ENCODE measurements at places on chromosomes 7 and 10.

GRCh38 chr10:44310762-44311562 is 73.9 kb downstream of the CXCL12 start:
- DNase-seq: peak; percentile 90

- no peak for DNase-seq
These were observed 131.8 kb upstream of the WDR11 start for GRCh38 chr10:120719333-120719732.

DNA sequence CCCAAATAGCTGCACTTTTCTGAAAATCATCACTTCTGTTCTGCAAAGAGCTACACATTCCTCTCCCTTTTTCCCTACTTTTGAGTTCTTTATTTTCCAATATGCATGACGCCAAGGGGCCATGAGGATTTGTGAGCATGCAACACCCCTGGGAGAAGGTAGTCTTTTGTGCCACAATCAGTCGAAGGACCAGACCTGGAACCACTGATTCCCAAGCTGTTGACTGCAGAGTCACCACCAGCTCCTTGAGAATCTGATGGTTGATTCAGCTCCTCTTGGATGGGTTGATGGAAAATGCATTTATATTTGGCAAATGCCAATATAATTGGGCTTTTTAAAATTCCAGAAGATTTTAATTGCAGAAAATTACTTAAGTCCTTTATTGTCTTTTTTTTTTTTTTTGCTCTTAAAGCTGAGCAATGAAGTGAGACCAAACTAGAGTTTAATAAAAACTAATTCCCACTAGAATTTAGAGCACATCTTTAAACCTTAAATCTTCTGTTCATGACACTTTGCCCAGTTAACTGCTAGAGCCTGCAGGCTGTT is 554.1 kb downstream of the TNS3 start:
- no peak for DNase-seq

DNA sequence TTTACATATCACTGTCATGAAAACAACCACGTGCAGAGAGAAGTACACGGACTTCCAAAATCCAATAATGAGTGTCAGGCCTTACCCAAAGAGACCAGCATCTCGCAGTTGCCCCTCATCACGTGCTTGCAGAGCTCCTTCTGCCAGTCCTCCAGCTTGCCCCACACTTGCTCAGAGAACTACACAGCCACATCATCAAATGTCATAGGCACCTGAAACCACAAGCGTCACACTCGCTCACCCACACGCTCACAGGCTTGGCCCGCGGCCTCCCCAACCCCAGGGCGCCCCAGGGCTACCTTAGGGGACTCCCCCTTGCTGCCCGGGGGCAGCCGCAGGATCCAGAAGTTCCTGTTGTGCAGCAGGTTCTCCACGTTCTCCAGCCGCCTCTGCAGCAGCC is 123.4 kb upstream of the ZNF746 start:
- DNase-seq: no peak

DNA sequence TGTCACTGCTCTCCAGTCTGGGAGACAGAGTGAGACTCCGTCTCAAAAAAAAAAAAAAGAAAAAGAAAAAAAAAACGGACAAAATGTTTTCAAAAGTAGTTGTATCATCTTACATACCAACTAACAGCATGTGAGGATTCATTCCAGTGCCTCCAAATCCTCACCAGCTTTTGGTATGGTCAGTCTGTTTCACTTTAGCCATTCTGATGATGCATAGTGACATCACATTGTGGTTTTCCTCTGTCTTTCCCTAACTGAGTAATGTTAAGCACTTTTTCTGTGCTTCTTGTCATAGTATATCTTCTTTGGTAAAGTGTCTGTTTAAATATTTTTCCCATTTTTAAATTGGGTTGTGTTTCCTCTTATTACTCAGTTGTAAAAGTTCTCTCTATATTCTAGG is 251.4 kb upstream of the CTBP2 start:
- DNase-seq: no peak

- no peak for DNase-seq
These were observed 71.9 kb downstream of the WAC start for GRCh38 chr10:28604567-28605536.

DNA sequence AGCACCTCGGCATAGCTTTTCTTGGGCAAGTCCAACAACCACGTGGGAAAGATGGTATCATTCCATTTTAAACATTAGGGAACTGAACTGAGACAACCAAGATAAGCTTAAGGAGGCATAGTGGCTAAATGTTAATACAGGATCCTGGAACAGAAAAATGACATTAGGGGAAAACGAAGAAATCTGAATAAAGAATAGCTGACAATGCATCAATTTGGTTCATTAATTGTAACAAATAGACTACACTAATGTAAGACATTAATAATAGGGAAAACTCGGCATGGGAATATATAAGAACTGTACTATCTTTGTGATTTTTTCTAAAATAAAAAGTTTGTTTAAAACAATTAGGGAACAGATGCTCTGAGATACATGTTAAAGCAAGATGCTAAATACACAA is 165.4 kb downstream of the JAZF1 start:
- DNase-seq: no peak

- DNase-seq: no peak
These were observed 17.6 kb upstream of the VSIR start for GRCh38 chr10:71790749-71791440.

DNA sequence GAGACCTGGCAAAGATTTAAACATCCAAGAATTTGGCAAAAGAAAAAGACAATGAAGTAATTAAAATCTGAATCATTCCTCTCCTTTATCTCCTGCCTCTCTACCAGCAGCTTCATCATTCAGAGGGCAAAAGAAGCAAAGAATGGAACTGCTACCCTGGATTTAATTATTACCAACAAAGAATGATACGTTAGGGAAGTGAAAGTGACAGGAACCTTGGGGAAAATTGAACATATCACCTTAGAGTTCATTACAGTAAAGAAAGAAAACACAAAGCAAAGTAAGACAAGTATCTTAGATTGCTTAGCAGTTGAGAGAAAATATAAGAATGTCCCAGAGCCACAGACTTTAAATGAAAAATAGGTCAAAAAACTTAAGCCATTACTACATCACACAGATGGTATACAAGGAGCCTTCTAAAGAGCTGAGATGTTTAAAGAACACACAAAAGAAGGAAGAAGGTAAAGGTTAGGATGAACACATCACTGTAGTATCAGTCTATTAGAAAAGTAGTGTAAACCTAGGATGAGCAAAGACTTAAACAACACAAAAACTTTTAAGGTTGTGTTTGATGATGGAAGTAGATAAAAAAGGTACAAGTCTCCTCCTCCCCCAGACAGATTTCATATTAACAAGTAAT is 17.5 kb downstream of the CTNNA3 start:
- DNase-seq: no peak

DNA sequence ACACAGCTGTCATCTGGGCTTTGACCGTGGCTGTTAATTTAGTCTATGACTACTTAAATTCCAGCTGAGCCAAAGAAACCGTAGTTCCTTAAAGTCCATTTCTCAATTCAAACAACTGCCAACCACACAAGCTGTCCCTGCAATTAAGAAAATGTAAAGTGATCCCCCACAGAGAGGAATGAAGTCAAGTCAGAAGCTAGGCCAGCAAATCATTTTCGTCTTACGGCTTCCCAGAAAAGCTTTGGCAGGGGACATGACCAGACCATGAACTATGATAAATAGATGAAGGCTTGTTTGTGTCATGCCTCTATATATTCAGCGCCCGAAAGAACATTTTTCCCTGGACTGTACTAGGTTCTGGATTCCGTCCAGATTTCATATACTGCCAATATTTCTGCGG is 54.6 kb downstream of the HACD1 start:
- DNase-seq: no peak

GRCh38 chr10:129522041-129522585 is 55.1 kb downstream of the MGMT start:
- DNase-seq: no peak

- peak; percentile 58 for DNase-seq
These were observed 114.9 kb downstream of the IPMK start for GRCh38 chr10:58152673-58153263.

GRCh38 chr7:108249453-108249852 is 119.3 kb upstream of the LAMB4 start:
- no peak for DNase-seq

DNA sequence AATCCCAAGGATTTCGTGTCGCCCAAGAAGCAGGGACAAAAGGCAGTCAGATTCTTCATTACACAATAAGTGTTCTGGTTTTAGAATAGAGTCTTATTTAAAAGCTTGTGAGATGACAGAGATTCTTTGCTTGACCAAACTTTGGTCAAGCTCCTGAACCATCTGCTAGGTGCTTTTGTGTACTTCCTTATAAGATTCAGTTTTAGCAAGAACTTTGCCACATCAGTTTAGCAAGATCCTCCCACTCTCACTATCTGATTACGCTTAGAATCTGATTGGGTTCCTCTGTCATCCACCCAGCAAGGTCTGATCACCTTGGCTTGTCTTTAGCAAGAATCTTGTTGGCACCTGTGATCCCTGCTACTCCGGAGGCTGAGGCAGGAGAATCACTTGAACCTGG is 38.2 kb upstream of the SDHAF3 start:
- DNase-seq: no peak

DNA sequence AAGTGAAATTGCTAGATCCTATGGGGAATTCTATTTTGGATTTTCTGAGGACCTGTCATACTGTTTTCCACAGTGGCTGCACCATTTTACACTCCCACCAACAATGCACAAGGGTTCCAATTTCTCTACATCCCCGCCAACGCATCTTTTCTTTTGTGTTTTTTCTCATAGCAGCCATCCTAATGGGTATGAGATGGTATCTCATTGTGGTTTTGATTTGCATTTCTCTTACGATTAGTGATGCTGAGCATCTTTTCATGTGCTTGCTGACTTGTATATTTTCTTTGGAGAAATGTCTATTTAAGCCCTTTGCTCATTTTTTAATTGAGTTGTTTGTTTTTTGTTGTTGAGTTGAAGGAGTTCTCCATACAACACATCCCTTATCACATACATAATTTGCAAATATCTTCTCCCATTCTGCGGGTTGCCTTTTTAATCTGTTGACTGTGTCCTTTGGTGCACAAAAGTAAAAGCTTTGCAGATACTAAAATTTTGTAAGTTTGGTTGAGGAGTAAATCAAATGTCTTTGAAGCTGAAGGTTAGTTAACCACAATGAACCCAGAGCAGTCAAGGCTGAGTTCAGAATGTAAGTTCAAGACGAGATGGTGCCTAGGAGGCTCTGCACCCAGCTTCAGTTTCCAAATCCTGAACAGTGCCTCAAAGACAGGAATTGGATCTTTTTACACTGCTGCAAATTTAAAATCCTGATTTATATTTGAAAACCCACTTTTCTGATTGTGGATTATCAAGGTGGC is 195.4 kb downstream of the COBL start:
- no peak for DNase-seq

- DNase-seq: no peak
These were observed 321.3 kb downstream of the PTEN start for GRCh38 chr10:88184543-88185297.

DNA sequence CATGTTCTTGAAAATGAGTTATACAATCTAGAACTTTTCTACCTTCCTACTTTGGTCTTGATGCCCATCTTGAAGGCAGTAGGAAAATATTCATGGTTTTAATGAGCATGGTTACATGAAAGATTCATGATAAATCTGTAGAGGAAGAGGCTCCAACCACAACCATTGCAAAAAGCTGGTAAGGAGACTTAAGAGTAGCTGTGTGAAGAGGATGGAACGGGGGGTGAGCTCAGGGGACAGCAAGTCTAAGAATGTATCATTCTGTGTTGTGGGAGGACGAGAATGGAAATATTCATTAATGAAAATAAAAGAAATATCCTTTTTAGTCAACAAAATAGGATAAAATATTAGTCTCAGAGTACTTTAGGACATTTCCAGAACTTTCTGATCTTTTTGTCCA is 81.1 kb downstream of the BMPER start:
- no peak for DNase-seq

DNA sequence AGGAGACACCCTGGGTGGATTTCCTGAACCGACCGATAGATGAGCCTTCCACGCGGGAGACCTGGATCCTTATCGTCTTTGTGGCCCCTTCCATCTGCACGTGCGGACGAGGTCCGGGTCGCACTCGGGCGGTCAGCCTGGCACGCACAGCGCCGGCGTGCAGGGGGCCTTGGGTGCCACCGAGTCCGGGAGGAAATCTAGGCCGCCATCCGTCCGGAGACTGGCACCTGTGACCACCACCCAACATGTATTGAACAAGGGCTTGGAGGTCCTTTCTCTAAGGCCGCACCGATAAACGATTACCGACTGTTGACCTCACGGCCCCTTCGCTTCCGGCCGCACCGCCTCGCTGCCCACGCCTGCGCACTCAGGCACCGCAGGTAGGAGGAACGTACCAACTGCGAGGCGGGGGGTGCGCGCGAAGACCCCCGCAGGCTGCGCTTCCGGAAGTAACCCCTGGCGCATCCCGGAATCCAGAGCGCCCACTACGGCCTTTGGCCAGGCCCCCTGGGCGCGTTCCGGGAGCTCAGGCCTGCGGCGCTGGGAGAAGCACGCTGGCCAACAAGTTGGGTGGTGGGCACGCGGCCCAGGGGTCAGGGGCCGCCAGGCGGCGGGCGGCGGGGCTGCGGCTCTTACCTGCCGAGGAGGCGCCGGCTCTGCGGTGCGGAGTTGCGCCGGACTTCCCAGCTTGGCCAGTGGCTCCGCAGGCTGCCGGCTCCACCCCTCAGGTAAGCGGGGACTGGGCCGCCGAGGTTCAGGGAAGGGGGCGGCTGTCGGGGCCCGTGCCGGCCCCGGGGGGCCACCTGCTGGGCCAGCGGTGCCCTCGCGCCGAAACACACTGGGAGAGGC is at the start of the genes ACTR3C and LRRC61:
TSS of gene ACTR3C (minus strand) at position 713 of the 849 bp plus-strand sequence. CDS start 28,249 bp downstream, outside the sequence.
TSS of gene LRRC61 (plus strand) at position 523 of the 849 bp plus-strand sequence. CDS start 13,507 bp downstream, outside the sequence.
- no peak for DNase-seq

DNA sequence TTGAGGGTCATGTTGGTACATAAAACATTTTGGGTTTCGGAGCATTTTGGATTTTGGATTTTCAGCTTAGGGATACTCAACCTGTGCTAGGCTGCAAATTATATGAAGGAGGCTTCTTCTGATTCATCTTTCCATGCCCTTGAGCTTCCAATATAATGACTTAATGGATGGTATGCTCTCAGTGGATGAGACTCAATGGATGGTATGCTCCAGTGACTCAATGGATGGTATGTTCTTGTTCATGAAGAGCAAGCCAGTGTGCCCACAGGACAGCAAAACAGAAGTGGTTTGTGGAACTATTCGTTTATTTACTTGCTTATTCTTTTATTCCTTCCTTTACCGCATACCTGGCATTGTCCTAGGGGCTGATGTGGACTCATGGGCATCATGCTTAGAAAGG is 969.6 kb downstream of the LRMDA start:
- DNase-seq: no peak

DNA sequence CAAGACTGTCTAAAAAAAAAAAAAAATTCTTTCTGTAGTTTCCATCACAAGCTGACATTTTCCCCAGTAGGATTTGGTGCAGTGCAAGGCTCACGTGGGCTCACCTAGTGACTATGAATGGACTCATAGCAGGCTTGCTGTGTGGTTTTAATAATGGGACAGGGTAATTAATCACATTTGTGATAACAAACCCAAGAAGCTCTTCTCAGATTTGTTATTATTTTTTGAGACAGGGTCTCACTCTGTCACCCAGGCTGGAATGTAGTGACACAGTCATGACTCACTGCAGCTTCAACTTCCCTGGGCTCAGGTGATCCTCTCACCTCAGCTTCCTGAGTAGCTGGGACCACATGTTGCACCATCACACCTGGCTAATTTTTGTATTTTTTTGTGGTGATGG is 40.0 kb downstream of the NACAD start:
- no peak for DNase-seq

GRCh38 chr10:77204171-77204570 is 433.4 kb downstream of the KCNMA1 start:
- DNase-seq: no peak

GRCh38 chr7:65827366-65827765 is 45.5 kb upstream of the VKORC1L1 start:
- DNase-seq: no peak
